ENCODE measurements at places on chromosomes 11 and 22.
A peak's percentile ranks its signal among the peaks of the same experiment; 100 is the strongest.

GRCh38 chr11:67268962-67269268, 2.6 kb downstream of the GRK2 start:
- no peak for DNase-seq

DNA sequence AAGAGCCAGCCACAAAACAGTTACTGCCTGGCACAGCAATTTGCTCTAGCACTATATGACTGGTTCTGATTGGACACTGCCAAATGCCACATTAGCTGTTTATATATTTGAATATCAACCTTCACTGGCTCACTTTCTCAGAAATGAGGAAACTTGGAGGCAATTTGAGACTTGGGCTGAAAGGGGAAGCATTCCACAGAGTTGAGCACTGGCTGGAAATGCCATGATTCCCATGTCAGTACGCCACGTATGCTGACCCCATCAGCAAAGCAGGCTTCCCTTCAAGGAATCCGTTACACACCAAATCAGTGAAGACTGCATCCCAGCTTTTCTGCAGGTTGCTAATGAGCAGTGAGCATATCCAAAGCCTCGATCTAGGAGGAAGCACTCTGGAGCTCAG, 34.7 kb downstream of the GALNT18 start:
- peak; percentile 24 for DNase-seq

DNA sequence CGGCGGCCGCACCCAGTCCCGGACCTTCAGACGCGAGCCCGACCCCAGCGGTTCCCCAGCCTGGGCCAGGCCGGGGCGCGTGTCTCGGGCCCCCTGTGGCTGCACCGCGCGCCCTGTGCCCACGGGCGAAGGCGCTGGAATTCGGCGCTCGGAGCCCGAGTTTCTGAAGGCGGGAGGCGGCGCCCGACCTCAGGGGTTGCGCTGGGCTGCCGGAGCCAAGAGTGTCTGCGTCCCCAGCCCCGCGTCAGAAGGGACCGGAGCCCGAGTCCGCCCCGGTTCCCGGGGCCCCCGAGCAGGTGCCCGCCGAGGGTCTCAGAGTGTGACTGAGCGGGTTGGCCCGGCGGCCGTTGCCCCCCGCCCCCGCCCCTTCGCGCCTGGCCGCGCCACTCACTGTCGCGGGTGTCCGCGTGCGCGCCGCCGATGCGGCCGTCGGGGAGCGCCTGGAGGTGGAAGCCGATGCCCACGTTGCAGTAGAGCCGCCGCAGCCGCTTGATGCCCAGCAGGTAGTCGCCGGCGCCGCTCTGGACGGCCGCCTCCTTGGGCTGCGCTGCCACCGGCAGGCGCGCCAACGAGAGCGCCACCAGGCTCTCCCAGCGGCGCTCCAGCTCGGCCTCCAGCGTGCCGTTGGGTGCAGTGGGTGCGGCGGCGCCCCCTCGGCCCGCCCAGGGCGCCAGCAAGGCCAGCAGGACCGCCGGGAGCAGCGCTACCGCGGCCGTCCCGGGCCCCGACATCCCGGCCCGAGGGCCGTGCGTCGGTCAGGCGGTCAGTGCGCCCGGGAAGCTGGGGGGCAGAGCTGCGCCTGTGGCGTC, 583 bp downstream of the FGF4 start:
- DNase-seq = no peak

DNA sequence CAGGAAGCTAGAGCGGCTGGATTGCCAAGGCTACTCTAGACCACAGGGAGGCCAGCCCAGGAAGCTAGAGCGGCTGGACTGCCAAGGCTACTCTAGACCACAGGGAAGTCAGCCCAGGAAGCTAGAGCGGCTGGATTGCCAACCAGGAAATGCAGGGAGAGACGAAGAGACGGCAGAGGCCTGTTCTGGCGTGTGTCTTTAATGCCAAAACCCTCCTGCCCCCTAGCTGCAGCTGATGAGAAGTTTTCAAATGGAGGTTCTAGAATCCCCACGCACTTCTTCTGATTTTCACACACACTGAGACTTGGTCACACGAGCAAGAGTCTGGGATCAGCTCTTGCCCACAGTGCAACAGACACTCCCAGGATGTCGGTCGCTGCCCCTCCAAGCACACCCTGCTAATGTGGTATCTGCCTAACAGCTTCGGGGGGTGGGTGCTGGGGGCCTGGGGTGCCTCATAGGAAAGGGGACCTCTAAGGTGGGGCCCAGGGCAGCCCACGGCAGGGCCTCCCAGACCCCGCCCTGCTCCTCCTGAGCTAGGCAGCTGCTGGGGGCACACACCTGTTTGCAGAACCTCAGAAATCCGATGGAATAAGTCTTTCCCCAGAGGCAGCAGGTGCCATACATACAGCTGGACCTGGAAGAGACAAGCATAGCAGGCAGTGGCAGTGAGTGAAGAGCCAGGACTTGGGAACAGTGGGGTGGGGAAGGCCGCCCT, 28.5 kb downstream of the MAFF start:
- peak; percentile 61 for DNase-seq

- peak; percentile 52 for DNase-seq
These were observed 4.7 kb downstream of the MPEG1 start for GRCh38 chr11:59207988-59208451.

DNA sequence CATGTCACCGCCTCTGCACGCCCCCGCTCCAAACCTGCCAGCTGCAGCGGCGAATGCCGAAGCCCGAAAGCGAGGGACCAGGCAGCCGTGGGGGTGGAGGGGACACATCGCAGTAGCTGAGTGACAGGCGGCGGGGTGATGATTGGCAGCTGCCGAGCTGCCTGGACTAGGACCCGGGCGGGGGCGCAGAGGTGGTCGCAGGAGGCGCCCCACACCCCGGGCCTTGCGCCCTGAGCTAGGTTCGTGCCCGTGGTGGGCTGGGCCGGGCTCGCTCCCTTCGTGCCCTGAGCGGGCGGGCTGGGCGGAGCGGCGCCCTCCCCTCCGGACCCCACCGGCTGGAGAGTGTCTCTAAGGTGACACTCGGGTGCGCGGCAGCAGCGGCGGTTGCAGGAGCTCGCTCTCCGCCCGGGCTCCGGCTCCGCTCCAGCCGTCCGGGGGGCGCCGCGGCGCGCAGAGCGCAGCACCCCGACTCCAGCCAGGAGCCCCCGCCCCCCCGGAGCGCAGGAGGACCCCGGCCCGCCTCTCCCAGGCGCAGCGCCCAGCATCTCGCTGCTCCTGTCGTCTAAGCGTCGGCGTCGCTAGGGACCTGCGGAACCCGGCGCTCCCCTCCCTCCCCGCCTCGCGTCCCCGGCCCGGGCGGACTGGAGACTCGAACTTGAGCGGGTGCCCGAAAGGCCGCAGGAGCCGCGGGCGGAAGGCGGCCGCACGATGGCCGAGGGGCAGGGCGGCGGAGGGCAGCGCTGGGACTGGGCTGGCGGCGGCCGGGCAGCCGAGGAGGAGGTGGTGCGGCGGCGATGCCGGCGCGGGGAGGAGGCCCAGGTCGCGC, 14.5 kb upstream of the DGKZ start:
- no peak for DNase-seq

DNA sequence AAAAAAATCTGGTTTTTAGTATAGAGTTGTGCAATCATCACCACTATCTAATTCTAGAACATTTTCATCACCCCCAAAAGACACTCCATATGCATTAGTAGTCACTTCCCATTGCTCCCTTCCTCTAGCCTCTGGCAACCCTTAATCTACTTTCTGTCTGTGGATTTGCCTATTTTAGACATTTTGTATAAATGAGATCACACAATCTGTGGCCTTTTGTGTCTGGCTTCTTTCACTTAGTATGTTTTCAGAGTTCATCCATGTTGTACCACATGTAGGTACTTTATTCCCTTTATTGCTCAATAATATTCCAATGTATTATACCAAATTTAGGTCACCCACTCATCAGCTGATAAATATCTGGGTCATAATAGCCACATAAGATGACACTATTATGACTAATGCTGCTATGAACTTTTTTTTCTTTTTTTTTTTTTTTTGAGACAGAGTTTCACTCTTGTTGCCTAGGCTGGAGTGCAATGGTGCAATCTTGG, 67.5 kb upstream of the SCUBE2 start:
- DNase-seq = peak; percentile 81

- DNase-seq = no peak
These were observed 101.7 kb downstream of the FAM181B start for GRCh38 chr11:82631722-82632630.

- DNase-seq = no peak
These were observed 16.0 kb downstream of the STARD10 start for GRCh38 chr11:72777755-72778278.

DNA sequence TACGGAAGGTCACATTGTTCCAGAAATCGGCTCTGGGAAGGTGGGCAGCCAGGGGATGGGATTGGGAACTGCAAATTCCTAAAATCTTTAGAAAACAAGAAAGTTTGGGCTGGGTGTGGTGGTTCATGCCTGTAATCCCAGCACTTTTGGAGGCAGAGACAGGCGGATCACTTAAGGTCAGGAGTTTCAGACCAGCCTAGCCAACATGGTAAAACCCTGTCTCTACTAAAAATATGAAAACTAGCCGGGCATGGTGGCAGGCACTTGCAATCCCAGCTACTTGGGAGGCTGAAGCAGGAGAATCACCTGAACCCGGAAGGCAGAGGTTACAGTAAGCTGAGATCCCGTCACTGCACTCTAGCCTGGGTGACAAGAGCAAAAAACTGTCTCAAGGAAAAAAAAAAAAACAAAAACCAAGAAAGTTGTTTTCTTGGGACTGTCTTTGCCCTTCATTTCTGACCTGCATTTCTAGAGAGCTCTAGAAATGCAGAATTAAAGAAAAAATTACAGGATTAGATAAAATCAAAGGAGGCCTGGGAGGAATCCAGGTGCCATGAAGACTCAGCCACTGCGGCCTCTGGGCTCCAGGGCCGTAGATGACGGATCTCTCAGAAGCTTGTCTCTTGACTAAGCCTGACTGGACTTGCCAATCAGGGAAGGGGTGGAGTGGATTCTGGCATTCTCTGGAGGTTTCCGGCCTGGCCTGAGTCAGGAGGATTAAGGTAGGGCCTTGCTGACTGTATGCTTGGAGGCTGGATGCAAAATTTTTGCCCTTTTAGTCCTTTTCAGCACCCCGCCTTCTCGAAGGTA, 5.3 kb upstream of the MALAT1 start:
- peak; percentile 97 for DNase-seq

DNA sequence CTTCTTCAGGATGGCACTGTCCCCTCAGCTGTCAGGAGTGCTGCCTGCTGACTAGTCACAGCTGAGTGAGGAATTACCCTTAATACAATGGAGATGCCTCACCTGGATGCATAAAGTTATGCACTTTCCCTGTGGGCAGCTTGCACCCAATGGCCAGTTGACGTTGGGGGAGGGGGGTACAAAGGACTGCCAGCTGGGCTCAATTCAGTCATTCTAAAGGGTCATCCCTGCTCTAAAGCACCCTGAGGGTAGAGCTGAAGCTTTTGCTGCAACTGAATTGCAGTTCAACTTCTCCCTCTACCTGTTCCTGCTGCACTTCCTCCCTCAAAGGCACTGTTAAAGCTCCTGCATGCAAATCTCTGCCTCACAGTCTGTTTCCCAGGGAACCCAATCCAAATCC, 147.8 kb upstream of the SESN3 start:
- DNase-seq = no peak

DNA sequence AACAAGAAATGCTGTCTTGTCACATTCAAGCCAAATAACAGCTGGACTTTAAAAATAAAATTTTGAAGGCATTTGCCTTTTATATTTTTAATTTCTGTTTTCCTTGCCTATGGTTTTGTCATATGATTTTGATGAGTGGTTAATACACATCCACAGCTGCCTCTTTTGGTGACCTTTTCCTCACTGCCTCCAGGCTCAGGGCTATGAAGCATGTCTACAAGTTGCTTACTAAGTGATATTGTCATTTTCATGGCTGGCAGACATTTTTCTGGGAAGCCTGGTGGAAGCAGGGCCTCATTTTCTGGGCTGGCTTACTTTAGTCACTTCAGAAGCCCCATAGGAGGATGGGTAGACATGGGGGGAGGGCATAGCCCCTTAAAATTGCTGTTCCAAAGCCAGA, 344.9 kb downstream of the SOX6 start:
- no peak for DNase-seq

DNA sequence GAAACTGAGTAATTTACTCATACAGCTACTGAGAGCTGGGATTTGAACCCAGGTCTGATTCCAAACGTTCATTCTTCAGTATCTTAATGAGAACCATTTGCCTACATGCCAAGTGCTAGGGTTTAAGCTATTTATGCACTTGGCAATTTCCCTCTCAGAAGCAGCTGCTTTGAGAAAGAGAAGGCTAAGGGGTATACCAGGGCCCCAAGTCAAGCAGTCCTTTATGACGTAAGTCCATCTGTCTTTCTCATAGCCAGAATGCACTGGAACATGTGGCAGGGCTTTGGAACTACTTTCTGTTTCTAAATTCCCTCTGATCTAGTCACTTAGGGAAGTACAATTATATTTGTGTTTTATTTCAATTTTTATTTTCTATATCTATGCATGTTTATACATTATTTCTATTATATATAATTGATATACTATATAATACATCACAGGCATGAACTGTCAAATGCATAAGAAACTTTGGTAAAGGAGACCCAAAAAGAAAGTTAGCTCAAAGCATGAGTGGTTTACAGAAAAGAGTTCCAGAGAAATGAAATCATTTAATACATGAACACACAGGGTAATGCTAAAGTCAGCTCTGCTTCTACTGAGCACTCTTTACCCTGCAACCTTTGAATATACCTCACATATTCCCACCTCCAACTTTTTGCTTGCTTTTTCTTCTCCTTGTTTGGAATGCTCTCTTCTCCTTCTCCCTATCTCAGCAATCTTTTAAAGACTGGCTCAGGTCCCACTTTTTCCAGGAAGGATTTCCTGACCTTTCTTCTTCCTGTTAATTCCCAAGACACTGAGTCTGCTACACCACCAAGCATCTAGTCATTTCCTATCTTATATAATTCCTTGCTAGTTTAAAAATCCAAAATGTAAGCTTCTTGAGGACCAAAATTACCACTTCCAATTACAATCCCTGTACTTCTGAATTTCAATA, 80.5 kb upstream of the GDPD4 start:
- peak; percentile 69 for DNase-seq

- no peak for DNase-seq
These were observed 13.3 kb downstream of the LDHAL6A start for GRCh38 chr11:18468961-18469360.

GRCh38 chr22:42752912-42753311, 32.2 kb upstream of the A4GALT start:
- peak; percentile 20 for DNase-seq

- DNase-seq = no peak
These were observed 100.7 kb downstream of the NAV2 start for GRCh38 chr11:19813158-19813879.

DNA sequence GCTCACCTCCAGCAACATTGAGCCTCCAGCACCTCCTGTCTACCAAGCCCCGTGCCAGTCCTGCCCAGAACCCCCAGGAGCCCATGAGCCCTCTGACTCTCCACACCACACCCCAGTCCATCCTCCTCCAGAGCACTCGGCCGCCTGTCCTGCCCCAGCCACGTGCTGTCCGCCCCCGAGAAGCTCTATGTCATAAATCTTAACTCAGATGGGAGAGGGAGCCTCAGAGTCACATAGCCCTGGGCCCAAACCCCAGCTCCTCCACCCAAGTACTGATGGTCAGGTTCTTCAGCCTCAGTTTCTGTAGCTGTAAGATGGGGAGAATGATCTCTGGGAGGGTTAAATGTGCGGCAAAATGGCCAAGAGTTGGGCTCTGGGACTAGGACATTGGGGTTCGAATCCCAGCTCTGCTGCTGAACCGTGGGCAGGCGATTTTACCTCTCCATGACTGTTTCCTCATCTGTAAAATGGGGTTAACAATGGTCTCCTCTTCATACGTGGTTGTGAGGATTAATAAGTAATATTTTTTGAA, 27.8 kb downstream of the CYTH4 start:
- no peak for DNase-seq

Data from fibroblast of skin of right biceps (primary cell).